ENCODE measurements at places on chromosomes 3 and 15.

- DNase-seq, result no peak
Observed at GRCh38 chr3:13399603-13400002, 20.5 kb downstream of the NUP210 start.

DNA sequence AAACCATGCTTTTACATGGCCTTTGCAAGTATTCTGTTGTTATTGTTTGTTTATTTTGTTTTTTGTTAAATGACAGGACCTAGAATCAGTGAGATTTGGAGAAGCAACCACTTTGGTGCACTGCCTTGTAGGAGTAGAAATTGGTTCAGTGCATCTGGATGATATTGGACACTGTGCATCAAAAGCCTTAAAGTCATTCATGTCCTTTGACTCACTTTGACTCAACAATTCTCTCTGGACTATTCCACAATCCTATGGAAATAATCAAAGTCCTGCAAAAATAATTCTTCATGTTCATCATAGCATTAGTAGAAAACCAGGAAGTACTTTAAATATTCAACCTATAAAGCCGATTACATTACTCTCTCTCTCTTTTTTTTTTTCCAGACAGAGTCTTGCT lies 224.8 kb downstream of the ABHD5 start:
- no peak for DNase-seq

DNA sequence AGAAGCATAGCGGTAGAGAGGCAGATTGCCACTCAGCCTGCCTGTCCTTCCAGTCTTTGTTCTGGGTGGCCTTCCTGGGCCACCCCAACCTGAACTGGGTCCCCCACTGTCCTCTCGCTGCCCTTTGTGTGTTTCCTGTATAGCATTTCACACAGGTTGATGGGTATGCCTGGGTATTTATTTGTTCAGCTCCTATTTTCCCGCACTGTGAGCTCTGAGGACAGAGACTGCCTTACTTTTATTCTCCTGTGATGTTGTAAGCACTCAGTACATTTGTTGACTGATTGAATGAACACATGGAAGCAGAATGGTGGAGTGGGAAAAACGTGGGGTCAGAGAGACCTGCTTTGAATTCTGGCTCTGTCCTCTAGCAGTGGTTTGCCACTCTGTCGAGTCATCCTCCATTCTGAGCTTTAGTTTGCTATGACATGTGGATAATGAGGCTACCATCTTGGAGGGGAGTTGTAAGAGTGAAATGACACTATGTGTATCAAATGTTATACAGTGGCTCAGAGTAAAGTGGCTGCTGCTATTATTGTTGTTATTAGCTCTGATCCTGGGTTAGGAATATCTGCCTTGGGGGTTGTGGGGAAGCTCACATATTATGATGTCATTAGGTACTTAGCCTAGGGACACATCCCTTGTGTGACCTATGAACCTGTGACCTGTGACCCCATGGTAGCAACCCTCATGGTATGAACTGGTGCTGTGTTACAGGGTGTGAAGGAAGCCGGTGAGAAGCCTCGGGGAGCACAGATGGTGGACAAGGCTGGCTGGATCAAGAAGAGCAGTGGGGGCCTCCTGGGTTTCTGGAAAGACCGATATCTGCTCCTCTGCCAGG lies 6.4 kb downstream of the PLEKHO2 start:
- no peak for DNase-seq

- no peak for DNase-seq
Observed at GRCh38 chr3:50297384-50297775, 1.8 kb downstream of the HYAL3 start.

- no peak for DNase-seq
Observed at GRCh38 chr3:124602980-124603627, 127.1 kb upstream of the UMPS start.

DNA sequence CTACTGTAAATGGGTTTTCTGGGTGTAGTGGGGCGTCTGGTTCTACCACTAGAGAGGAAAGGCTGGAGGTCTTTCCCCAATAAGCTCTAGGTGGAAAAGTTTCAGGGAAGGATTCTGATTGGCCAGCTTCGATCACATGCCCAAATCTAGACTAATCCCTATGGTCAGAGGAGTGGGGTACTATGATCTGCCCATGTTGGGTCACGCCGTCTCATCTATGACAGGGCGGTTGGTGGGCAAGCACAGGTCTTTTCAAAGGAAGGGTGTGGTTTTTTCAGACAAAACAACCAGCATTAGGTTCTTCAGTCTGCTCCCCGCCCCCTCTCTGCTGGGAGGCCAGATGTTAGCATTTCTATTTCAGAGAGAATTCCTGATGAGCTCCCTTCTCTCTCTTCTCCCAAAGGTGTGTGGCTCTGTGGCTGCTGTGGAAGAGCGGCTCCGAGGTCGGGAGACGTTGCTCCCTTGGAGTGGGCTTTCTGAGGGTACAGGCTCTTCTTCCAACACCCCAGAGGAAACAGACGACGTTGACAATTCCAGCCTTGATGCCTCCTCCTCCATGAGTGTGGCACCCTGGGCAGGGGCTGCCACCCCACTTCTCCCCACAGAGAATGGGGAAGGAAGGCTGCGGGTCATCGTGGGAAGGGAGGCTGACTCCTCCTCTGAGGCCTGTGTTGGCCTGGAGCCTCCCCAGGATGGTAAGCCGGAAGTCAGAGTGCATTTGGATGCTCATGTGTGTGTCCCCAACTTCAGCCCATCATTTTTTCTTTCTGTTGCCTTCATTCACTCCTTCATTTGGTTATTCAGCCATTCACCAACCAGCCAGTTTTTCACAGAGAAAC lies 9.7 kb upstream of the TATDN2 start:
- DNase-seq, result no peak

DNA sequence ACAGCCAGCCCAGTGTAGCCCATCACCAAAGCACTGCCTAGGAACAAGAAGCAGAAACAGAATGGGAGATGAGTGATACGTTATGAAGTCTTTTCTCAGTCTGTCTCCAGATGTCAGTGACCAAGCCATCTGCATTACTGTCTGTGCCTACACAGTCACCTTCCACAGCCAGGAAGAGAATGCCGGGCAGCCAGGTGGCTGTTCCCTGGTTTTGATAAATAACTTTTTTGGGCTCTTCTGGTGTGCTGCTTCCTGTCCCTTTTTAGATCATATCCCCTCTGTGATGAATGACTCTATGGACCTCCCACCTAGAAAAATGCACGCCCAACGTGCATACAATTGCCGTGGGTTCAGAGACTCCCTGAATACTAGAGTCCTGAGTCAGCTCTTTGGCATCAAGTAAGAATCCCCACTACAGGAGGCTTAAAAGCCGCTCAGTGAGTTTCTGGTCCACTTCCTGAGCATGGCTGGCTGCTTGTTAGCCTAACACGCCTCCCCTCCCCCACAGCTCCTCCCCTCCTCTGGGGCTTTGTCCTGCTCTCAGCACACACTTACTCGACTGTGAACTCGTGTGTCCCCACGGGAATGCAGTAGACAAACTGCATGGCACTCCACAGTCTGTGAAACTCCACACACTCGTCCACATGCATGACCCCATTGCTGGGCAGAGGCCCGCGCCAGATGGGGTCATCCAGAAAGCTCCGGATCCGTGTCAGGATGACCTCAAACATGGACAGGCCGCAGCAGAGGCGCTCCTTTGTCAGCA lies 34.7 kb downstream of the NIPA2 start:
- DNase-seq, result no peak

GRCh38 chr3:99522147-99522546 lies 116.2 kb upstream of the COL8A1 start:
- DNase-seq, result no peak

DNA sequence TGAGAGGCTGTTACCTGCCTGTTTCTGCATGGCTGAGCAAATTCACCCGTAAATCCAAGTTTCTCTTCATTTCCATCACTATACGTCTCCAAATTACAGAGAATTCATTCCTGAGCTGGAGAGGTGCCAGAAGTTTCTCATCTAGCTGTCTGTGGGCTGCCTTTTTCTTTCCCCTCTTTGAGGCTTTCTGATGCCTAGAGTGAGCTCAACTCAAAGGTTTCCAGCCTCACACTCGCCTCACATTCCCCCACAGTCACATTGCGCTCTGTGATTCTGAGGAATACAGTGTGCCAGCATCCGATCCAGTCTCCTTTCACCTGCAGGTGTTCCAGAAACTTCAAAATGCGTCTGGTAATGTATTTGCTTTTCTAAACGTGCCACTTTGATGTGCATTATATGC lies 267.2 kb downstream of the MFSD1 start:
- no peak for DNase-seq

DNA sequence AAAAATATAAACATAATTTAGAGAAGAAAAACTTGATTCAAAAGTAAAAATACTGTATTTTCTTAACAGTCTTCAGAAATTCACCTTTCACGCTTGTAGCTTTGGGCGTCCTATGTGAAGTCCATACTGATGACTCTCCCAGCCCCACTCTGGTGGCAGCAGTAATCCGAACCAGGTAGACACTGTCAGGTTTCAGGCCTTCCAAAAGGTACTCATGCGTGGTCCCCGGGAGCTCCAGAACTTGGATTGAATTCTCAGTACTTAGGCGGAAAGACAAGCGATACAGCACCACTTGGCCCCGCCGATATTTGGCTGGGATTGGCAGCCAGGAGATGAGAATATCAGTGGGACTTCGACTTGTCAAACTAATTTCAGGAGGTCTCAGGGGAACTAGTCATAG lies 69.7 kb downstream of the PRTG start:
- DNase-seq, result no peak

- no peak for DNase-seq
Observed at GRCh38 chr3:14486460-14486859, 53.7 kb downstream of the GRIP2 start.

DNA sequence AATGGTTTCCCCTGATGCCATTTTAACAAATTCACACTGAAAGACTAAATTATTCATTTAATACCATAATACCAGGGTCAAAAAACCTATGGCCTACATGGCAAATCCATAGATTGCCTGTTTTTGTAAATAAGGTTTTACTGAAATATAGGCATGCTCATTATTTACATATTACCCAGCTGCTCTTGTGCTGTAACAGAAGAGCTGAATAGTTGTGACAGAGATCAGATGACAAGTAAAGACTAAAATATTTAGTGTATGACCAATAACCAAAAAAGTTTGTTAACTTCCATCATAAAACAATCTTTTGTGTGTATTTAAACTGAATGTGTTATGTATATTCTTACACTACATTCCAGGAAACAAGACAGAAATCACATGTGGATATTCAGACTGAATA lies 60.2 kb downstream of the DENND4A start:
- DNase-seq, result no peak

DNA sequence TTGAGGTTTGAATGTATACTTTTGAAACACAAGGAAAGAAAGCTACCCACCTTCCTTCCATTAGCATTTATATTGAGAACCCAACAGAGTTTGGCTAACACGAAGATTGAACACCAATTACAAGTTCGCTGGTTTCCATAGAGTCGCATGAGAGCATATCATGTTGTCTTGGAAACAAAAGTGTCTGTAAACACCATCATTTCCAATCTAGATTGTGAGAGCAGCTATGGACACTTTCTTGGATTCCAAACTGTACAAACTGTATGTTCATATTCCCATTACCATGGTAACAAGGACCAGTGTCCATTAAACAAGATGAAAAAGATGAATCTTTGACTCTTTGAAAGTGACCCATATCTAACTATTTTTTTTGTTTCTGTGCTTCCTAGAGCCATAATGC lies 529.9 kb upstream of the ROBO1 start:
- no peak for DNase-seq

- DNase-seq, result no peak
Observed at GRCh38 chr3:140223631-140224030, 288.6 kb downstream of the CLSTN2 start.

DNA sequence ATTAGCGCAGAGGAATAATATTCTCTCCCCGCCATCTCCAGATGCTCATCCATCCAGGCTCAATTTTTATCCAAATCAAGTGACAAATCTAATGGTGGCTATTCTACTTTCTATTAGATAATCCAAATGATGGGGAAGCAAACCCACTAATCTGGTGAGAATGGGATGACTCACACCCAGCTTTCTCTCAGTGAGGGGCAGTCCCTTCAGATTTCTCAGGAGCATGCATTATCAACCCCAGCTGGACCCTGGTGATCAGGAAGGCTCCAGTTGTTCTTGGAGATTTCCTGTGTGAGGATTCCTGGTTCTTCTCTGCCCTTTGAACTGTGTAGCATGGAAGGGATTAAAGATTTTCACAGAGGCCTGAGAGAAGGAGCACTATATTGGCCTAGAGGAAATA lies 358.0 kb downstream of the WDR72 start:
- no peak for DNase-seq

- no peak for DNase-seq
Observed at GRCh38 chr3:182731764-182732163, 61.5 kb upstream of the ATP11B start.

DNA sequence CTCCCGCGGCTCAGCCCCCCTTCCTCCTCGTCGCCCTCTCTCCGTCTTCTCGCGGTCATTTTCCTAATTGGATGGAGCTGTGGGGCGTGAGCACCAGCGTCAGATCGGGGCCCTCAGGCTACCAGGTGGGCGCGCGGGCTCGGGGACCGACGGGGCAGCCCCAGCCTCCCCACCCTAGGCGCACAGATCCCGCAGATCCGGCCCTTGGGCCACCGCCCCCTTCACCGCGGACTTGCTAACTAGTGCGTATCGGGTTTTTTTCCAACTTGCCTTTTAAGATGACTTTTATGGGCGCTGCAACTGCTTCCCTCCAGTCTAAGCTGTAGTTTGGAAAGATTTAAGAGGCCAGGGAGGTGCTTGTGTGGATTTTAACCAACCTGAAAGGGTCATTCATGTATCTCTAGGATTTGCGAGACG lies 1.3 kb downstream of the ZNF710 start:
- DNase-seq, result no peak

DNA sequence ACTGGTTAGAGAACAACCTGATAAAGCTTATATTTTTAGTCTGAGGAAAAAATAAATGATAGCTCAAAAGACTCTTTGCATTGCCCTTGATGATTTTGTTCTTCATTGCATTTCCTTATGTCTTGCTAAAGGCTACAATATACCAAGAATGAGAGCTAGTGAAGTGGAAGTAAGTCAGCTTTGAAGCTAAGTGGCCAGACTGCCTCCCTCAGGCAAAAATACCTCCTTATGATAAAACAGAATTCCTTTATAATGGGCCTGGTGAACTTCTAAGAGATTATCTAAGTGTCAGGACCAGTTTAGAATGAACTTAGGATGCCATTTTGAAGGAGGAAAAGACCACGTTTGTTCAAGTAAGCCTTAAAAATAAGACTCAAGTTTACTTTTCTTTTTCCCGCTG lies 678.4 kb downstream of the ROBO2 start:
- DNase-seq, result no peak

DNA sequence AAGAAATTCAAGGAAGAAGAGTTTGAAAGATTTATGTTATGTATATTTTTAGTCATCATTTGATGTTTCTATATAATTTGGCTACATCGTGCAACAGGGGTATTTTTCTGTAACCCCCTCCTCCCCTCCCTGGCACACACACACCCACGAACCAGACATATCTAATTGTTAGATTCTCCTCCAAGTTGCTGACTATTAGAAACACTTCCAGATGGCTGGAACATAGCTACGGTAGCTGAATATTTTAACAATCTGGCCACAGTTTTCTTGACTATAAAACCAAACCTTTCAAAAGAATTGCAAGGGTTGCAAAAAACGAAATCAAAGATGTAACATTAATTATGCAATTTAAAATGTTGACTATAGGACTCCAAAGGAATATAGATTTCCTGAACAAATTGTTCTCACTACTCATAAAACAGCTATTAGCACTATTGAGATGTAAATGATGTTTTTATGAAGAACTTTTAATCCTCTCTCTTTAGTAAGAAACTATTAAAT lies 154.4 kb downstream of the CHL1 start:
- DNase-seq, result no peak

Data from cerebellar cortex (tissue), 1 donor.